ENCODE measurements at places on chromosomes 2 and 18.

- no peak for DNase-seq
Measured at GRCh38 chr2:98583816-98584618, 24.3 kb downstream of the COA5 start.

- peak; percentile 40 for DNase-seq
Measured at GRCh38 chr18:57113799-57114420, 33.0 kb upstream of the BOD1L2 start.

DNA sequence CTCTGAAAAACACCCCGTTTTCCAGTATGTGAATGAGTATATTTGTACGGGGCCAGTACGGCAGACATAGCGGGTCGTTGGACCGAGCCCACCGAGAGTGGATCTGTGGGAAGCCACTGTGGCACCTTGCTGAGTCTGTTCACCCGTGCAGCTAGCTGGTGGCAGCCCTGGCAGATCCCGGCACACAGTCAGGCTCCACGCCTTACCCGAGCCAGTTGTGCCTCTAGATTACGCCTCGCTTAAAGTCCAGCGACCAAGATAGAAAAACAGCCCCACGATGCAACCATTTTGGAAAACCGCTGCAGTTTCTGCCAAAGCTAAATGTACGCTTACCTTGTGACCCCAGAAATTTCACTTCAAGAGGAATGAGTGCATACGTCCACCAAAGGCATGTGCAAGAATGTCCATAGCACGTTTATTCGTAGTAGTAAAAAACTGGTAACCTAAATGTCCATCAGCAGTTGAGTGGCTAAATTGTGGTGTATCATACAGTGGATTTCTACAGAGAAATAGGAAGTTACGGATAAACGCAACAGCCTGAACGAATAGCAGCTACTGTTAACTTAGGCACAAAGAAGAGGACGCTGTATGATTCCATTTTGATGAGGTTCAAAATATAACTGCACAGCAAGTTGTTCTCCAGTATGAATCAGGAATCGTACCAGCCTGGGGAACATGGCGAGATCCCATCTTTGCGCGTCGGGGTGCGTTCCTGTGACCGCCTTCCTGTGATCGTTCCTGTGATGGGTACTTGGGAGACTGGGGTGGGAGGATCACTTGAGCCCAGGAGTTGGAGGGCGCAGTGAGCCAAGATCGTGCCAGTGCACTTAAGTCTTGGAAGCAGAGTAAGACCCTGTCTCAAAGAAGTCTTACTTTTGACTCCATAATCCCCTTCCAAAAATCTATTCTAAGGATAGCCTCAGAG is 688 bp upstream of the WDR33 start:
- no peak for DNase-seq

DNA sequence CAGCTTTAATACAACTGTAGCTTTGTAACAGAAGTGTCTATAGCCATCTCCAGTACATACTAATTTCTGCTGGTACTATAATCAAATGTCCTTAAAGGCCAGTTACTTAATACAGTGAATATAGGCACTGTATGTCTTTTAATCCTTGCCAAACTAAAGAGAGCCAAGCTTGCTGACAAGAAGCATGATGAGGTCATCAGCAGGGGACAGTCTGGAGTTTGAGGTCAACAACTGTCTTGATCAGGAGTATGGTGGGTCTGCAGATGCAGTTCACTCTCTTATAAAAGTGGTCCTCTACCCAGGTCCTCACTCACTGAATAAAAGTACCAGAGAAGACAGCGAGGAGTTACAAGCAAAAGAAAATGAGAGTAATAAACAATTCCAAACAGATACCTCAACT is 219.1 kb downstream of the WDPCP start:
- no peak for DNase-seq

GRCh38 chr2:182593394-182593975 is 122.6 kb upstream of the DNAJC10 start:
- DNase-seq: no peak

GRCh38 chr18:76565238-76566173 is 70.5 kb upstream of the ZNF516 start:
- DNase-seq: peak; percentile 25

DNA sequence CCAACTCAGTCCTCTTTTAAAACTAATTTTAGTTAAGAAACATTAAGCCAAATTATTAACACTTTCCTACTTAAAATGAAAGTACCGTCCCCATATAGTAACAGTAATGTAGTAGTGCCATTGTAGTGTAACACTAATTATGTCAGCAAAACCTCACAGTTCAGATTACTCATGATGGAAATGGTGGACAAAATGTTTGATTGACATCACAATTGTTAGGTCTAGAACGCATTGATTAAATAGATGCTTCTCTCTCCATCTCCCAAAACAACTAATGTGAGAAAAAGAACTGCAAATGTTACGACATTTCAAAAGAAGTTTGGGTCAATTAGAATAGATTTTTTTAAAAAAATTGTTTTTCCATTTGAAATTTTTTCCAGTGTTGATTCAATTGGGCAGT is 1.2 kb upstream of the ATF2 start:
- DNase-seq: no peak

- DNase-seq: no peak
Measured at GRCh38 chr2:203871371-203871983, 3.9 kb downstream of the CTLA4 start.

- no peak for DNase-seq
Measured at GRCh38 chr2:233456111-233456510, 101.8 kb downstream of the DGKD start.

- DNase-seq: no peak
Measured at GRCh38 chr2:13201924-13202323, 485.2 kb downstream of the TRIB2 start.

DNA sequence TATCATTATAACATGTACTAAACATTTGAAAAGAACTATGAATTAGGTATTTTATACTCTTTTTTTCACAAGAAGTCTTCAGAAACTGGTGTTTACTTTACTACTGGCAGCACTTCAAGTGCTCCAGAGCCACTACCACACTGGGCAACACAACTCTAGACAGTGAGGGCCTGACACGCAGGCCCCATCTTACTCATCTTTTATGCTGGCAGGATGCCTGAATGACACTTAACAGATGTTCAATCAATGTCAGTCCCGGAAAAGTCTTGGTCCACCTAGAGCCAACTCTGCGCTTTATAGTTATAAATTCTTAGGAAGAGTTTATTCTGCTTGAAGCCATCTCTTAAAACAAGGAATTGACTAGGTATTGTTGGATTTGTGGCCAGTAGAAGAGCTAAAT is 8.7 kb upstream of the WIPF1 start:
- peak; percentile 31 for DNase-seq

DNA sequence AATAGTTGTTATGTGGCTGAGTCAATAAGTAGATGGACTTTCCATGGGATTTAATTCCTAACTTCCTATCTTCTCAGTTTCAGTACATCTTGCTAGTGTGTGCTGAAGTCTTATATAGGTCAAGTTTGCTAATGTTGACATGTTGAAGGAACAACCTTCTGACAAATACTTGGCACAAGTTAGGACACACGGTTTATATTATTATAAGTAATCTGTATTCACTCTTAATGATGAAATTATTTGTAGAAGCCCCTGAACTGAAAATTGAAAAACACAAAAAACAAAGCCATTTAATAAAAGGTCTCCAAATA is 19.2 kb downstream of the ARL5A start:
- no peak for DNase-seq
